ENCODE measurements at places on chromosomes 2 and 18.

DNA sequence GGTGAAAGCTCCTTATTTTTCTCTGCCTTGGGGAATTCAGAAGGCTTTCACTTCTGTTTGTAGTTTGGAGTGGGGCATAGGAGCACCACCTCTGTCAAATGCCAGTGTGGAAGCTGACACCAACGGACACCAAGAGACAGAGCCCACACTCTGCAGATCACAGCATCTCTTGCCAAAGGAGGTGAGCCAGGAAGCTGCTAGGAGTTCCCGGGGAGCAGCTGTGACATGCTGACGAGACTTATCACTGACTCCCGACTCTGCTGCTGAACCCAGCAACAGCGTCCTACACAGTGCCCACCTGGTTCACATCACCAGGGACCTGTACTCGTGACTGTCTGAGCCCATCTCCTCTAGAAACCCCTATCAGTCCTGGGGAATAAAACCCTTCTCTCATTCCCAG lies 8.1 kb downstream of the TEX51 start:
- DNase-seq, result no peak

GRCh38 chr2:147873859-147874483 lies 29.1 kb downstream of the ACVR2A start:
- no peak for DNase-seq

GRCh38 chr2:16640867-16641266 lies 24.8 kb downstream of the CYRIA start:
- DNase-seq, result no peak

DNA sequence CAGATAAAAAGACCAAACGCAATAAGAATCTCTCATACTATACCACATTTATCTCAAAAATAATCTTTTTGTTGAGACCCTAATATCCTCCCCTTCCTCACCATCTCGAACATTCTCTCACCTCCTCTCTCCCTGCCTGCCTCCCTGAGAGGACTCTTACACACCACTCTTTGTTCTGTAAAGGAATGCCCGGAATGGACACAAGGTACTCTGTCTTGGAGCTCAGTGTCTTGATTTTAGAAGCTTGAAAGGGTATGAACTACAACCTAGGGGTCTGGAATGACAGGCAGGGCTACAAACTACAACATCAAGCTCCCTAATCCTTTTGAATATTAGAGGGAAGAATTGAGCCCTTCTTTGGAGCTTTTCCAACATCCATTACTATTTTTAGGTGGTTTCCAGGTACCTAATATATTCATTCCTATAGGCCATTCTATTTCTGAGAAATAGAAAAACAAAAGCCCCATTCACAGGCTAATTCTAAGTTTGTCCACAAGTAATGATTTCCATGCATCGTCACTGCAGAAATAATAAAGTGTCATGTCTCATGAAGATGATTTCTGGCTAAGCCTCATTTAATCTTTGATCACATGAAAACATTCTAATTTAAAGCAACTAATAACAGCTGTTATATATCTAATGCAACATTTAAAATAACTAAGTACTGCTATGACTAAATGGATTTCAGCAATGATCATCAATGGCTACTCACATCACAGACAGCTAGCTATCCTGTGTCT lies 60.6 kb downstream of the LRP2 start:
- no peak for DNase-seq

GRCh38 chr2:24821433-24821891 lies 28.2 kb downstream of the CENPO start:
- no peak for DNase-seq

DNA sequence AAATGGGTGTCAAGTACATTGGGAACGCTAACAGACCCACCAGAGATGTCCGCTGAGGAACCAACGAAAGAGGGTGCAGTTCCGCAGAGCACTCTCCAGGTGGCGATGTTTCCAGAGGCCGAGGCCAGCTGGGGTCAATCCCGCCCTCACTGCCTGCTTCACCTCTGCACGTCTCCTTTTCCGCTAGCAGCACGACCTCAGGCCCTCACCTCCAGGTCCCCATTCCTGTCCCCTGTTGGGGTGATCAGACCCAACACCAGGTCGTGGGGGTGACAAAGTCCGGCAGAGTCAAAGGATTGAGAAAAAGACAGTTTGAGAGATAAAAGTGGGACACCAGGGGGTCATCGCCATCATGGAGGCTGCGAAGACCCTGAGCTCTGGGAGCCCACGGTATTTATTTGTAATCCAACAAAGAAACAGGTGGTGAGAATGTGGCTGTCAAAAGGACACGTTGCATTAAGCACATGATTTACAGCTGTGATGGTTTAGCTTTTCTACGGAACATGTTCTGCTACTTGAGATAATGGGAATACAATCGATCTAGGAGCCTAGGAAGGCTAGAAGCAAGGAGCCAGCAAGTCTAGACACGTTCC lies 27.3 kb downstream of the ZAP70 start:
- no peak for DNase-seq
